Myocyte (in vitro differentiated cells): ENCODE measurements at places on chromosomes 4 and X.
A peak's percentile ranks its signal among the peaks of the same experiment; 100 is the strongest.

DNA sequence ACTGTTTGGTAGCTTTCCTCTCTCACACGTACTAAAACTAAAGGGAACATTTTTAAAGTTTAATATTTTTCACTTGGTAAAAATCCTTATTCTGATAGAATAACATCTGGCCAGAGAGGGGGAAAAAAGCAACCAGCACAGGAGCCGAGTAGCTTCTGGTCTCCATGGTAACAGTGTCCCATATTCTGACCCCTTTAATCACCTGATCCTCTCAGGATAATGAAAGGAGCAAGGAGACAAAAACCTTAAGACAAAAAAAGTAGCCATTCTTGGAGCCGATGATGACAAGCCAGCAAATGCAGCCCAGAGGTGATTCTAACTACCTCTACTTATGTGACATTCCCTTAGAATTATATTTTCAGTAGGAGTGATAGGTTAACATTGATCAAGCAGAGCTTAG lies 126.6 kb downstream of the SLC39A8 start:
- no peak for DNase-seq

GRCh38 chr4:136390824-136391223 lies 1141.5 kb downstream of the PCDH18 start:
- DNase-seq, result no peak

- no peak for DNase-seq
Measured at GRCh38 chr4:136690360-136690759, 841.9 kb downstream of the PCDH18 start.

- DNase-seq, result no peak
Measured at GRCh38 chrX:115269051-115269683, 20.3 kb upstream of the LUZP4 start.

DNA sequence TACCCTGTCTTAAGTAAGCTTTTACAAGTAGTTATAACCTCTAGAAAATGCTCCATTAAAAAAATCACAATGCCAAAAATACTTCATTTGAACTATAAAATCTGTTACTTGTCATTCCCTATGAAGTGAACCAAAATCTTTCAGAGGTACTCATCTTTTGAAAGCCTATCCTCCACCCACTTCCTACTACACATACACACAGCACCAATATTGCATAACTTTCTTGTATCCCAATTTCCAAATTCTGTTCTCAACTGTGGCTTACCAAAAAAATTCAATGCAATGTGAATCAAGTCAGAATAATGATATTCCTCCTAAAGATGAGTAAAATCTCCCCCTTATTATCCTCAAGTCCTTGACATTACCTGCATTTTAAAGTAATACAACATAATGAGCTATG lies 15.9 kb downstream of the DHX15 start:
- DNase-seq, result no peak

DNA sequence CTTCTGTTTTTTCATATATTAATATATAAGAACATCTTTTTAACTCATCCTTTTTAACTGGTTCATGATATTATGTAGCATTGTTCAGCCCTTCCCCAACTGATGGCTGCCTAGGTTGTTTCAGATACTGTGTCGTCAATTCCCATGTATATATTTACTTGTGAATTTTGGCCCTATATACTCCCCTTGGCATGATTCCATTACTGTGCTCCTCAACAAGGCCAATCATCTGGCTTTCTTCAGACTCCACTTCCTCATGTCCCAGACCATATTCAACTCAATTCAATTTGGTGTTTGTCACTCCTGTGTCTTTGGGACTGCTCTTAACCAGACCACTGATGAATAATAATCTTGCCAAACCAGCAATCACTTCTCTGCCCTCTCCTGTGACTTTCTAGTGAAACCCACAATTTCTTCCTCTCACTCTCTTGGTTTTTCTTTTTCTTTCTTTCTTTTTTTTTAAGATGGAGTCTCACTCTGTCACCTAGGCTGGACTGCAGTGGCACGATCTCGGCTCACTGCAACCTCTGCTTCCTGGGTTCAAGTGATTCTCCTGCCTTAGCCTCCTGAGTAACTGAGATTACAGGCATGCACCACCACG lies 2.7 kb upstream of the WDR45 start:
- no peak for DNase-seq

DNA sequence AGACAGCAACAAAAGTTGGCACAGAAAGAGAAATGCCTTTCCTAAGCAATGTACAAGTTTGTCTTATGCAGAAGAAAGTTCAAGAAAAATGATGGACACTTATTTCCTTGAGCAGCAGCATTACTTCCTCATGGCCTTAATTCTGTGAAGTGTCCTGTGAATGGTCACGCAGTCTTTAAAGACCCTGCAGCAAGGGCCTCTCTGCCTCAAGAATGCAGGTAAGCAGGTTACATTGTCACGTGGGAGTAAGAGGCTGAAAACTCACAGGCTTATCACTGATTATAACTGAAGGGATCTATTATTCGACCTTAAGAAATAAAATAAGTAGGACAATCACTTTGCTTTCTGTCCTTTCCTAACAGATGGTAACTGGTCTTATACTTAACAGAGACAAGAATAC lies 109.1 kb downstream of the ATP8A1 start:
- DNase-seq, result no peak

DNA sequence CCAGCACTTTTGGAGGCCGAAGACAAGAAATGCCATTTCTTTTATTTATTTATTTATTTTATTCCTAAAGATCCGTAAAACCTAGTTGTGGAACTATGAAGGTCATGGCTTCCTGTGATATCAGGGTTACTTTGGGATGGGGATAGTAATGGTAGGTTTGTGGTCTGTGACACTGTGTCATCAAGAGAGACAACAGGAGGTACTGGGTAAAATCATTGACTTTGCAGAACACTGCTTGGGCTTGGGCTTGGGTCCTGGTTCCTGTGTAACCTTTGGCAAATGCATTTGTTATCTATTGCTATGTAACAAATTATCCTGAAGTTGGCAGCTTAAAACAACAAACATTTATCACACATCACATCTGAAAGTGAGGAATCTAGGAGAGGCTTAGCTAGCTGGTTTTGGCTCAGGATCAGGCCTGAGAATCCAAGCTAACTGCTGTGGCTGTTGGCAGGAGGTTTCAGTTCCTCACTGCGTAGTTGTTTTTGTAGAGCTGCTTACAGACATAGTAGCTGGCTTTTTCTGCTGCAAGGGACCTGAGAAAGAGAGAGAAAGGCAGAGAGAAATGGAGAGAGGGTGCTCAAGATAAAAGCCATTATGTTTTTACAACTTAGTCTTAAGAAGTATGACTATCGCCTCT lies 576.4 kb upstream of the SLIT2 start:
- DNase-seq, result no peak

DNA sequence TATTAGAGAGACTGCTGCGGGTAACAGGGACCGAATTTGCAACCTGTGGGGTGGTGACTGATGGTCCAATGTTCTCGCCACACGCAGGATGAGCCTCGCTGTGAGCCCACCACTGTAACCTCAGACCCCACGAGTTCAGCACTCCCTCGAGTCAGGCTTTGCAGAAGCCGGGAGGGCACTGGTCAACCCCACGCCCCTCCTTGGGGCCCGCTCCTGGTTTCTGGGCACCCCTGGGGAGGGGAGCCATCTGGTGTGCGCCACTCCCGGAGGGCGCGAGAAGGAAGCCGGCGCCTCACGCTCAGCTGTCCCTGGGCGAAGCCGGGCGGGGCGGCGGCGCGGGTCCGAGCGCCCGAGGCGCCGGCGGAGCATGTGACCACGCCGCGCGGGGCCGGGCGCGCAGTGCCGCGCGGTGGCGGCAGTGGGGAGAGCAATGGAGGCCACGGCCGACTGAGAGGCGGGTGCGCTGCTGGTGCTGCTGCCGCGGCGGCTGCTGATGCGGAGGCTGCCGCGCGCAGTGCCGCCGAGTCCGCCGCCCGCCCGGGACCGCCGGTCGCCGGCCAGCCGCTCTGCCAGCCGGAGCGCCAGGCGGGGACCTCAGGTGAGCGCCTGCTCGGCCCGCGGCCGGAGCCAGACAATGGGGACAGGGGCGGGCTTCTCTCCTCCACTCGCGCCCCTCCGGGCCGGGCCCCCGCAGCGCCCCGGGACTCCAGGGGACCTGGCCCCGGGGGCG lies 100.1 kb downstream of the CEP135 start:
- peak; percentile 61 for DNase-seq

- DNase-seq, result no peak
Measured at GRCh38 chrX:43096830-43097229, 318.9 kb upstream of the PPP1R2C start.

DNA sequence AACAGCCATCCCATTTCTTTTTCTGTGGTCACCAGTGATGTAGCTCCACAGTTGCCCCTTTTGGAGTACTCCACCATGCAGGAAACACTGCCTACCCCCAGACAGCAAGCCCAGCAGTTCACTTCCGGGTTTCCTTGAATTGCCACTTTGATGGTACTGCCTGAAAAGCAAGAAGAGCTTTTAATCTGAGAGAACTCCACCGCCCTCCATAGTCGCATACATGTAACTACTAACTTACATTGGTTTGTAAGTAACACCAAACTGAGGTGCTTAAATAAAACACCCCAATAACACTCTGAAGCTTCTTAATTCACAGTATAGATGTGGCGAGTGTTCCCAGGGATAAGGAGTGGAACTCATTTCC lies 53.6 kb upstream of the HPSE start:
- DNase-seq, result no peak

DNA sequence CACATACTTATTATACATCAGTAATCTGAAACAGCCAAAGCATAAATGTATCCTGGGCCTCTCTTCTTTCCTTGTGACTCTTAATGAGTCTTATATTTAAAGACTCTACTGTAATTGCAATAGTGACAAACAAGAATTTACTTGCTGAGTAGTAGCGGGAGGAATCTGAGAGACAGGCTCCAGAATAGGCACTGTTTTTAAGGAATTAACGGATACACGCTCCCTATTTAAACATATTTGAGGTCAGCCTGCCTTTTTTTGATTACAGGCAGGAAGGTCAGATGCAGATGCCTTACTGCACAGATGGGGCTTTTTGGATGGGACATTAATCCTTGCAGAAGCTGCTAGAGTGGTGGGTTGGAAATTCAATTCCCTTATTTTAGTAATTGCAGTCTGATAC lies 196.3 kb upstream of the ANXA3 start:
- DNase-seq, result no peak

DNA sequence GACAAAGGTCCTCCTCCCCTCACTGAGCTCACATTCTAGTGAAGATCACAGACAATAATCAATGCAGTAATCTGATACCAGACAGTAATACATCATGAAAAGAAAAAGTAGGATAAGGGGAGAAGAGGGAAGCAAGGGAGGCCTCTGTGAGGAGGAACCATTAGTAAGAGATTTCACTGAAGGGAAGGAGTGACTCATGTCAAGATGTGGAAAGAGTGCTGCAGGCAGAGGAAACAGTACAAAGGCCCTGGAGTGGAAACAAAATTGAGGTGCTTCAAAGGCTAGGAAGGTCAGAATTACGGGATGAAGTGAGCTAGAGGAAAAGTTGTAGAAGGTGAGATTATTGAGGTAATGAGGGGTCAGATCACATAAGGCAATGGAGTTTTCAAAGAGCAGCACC lies 38.1 kb downstream of the LAMTOR3 start:
- peak; percentile 3 for DNase-seq

- peak; percentile 87 for DNase-seq
Measured at GRCh38 chr4:184343502-184344177, 126.0 kb upstream of the ENPP6 start.

DNA sequence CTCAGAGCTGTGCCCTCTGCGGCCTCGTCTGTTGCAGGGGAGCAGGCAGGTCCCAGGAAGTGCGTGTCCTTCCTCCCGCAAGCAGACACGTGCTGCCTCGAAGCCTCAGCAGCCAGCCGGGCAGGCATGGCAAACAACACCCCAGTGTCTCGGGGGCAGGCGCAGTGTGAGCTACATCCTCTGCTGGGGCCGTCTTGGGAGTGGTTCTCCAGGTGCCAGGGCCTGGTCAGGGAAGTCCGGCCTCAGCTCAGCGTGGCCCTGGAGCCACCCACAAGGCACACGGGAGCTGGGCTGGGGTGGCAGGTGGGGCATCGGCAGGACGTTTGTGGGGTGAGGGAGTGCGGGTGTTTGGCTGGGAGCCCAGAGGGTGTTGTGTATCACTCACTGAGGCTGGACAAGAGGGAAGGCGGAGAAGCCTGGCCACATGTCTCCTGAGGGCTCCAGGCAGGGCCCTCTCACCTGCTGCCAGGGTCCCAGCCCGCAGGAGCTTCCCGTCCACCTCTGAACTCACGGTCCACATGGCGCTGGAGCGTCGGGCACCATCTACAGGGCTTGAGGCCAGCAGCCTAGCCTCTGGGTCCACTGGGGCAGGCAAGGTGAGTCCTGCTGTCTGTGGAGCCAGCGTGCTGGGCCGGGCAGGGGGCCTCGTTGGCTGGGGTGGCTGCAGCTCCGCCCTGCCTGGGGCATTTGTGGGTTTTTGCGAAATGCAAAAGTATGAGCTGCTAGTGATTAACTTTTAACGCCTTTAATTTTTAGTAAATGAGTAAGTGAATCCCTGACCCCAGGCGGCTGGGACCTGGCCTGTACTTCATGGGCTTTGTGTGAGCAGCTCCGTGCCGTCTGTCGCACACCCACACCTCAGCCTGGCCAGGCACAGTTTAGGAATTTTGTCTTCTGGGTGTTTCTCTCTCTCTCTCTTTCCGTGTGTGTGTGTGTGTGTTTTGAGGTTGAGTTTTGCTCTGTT lies 17.3 kb upstream of the UVSSA start:
- DNase-seq, result peak; percentile 45

GRCh38 chrX:15373976-15374375 lies 10.2 kb downstream of the VEGFD start:
- no peak for DNase-seq

DNA sequence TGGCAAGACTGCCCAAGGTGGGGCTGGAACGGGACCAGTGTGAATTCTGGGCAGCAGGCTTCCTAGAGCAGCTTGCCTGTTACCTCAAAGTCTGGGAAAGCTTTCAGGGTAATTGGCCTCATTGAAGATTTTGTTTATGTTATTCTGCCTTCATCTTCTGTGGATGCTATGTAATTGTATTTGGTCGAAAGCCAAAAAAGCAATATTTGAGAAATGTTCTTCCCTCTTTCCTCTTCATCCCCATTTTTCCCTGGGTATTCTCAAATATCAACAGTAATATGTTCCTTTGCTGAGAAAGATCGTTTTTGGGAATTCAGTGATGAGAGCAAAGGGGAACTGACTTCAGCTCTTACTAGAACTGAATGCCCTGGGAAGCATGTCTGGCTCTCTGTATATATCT lies 12.9 kb downstream of the TMEM131L start:
- no peak for DNase-seq

DNA sequence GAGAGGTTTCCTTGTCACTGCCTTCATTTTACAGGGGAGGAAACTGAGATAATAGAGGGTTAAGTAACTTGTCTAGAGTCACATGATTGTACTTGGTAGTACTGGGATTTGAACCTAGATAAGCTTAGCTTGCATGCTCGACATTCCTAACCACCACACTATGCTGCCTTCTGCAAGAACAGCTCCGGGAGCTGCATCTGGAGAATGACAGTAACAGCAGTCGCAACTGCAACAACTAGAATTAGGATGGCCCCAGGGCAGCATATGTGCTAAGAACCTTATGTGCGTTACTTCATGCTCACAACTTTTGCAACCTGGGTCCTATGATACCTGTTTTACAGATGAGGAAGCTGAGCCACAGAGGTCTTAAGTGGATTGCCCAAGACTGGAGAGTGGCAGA lies 89.5 kb upstream of the LCORL start:
- peak; percentile 2 for DNase-seq

DNA sequence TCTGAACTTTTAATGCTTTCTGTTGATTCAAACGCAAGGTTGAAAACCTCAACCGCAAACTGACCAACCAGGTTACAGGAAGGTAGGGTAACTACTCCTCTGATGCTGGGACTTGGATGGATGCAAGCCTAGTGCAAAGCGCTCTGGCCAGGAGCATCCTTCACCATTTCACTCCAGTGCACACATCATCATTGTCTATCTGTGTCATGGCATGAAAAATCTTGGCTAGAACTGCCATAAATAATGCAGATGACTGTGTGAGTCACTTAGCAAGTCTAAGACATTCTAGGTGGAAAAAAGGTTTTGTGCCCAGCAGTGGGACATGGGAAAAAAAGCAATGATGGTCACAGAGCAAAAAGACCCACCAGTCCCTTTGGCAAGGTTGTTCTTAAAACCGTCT lies 10.9 kb downstream of the ADGRA3 start:
- no peak for DNase-seq
